Spinal cord (tissue), 10 donors: ENCODE measurements at places on chromosomes 6 and 20. TPM values are rescaled to one million over a fixed set of nuclear protein-coding genes. Genes with fewer than 3 reads are reported as not detected.

The GNMT gene
- 0.20 TPM for total RNA-seq

DNA sequence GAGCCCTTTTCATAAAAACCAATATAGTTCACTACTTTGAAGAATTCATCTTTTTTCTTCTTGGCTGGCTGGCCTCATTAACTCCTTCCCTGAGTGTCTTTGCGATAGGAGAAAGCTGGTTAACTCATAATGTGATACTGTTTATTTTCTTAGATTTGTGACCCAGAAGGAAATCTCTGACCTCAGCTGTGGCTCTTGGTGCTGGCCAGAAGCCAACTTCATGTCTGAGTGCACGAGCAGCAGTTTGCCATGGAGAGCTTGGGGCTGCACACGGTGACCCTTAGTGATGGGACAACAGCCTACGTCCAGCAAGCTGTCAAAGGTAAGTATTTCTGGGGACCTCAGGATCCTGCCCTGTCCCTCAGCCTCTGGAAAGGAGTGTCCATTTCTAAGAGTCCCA lies 16.7 kb upstream of the DEF6 start:
- peaks cover 40% of the 10 kb centered on the region for H3K36me3 ChIP-seq
- DNase-seq: no peak
- no peak overlapping the region for H3K4me3 ChIP-seq
- no peaks in the 10 kb centered on the region for H3K4me1 ChIP-seq
- H3K27ac ChIP-seq: no peak overlapping the region

GRCh38 chr6:13638626-13639025 lies 23.5 kb downstream of the NOL7 start:
- H3K4me1 ChIP-seq: no peaks in the 10 kb centered on the region
- H3K27ac ChIP-seq: no peak overlapping the region
- H3K4me3 ChIP-seq: no peak overlapping the region
- H3K36me3 ChIP-seq: peaks cover 8% of the 10 kb centered on the region
- DNase-seq: no peak
- no peaks in the 10 kb centered on the region for H3K27me3 ChIP-seq

GRCh38 chr6:44452725-44453124 lies 65.2 kb downstream of the CDC5L start:
- peaks cover 4% of the 10 kb centered on the region for H3K36me3 ChIP-seq
- no peak for DNase-seq
- no peaks in the 10 kb centered on the region for H3K27me3 ChIP-seq

GRCh38 chr6:30263734-30264133 lies 50.5 kb upstream of the TRIM26 start:
- H3K27ac ChIP-seq: no peak overlapping the region
- H3K4me1 ChIP-seq: peaks cover 18% of the 10 kb centered on the region
- DNase-seq: no peak

DNA sequence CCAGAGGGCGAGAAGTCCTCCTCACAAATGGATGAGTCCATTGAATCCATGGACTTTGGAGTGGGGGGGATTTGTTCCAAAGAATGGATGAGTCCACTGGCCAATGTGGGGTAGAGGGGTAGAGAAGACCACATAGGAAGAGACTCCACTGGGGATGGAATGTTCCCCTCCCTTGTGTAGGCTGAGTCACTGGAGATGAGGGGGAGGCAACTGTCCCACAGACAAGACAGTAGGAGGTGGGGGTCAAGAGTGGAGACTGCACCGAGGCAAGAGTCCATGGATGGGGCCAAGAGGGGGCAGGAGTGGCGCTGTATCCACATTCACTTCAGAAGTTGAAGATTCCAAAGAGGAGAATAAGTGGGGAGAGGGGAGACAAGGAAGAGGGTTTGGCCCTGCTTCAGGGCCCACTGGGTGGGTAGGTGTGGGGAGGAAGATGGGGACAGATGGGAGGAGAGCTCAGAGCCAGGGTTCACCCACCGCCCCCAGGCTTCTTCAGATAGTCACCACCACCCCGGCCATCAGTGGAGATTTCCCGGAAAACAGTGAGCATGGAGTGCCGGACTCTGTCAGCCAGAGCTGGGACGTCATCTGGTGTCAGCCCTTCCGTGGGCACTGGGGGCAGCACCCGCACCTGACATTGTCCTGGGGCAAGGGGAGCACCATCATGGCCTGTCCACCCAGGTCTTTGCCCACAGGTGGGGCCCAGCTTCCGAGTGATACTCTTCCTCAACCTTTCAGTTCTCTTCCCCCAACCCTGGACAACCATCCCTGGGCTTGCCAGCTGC lies 4.6 kb downstream of the EGFL8 start:
- no peak for DNase-seq
- peaks cover 70% of the 10 kb centered on the region for H3K36me3 ChIP-seq
- H3K4me1 ChIP-seq: peaks cover 21% of the 10 kb centered on the region

- peak overlapping the region; percentile 36 for H3K27ac ChIP-seq
- peak overlapping the region; percentile 35 for H3K4me3 ChIP-seq
- no peaks in the 10 kb centered on the region for H3K27me3 ChIP-seq
- H3K36me3 ChIP-seq: no peaks in the 10 kb centered on the region
- no peaks in the 10 kb centered on the region for H3K4me1 ChIP-seq
- no peak for DNase-seq
Measured at GRCh38 chr6:68040312-68040778, 594.7 kb upstream of the ADGRB3 start.
